IPS DF 19.7 (cell line): ENCODE measurements at places on chromosomes 6 and 20.

DNA sequence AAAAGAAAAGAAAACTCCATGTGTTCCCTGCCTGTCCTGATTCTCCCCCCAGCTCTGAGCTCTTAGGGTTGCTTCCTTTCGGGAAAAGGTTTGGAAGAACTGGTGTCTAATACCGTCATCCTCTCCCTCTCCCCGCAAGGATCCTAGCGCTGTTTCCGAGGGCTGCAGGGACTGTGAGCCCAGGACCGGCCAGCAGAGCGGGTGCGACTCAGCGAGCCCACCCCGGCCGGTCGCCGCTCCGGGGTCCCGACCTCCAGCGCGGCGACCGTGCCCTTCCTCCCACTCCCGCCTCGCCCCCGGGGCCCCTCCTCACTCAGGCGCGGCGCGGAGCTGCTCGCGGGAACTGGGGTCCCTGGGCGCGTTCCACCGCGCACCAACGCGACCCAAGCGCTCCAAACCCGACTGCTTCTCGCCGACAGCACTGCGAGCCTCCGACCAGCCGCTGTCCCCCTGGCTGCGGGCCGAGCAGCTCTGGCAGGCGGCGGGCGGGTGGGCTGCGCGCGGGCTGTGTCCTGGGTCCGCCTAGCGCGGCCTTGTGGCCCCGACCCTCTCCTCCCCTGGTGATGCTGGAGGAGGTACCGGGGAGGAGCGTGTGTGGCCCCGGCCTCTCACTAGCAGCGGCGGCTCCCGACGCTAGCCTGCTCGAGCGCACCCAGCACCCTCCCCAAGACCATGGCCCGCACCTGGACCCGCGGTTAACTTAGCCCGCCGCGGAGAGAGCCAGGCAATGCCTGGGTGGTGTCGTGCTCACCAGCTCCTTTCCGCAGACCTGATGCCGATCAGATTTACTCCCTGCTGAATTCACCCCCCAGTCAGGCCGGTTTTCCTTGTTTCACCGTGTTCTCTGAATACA lies at the start of gene PLA2G7:
TSS of gene PLA2G7 (minus strand) at position 509 of the 853 bp plus-strand sequence. CDS start 12,484 bp downstream, outside the sequence.
- DNase-seq, result no peak

DNA sequence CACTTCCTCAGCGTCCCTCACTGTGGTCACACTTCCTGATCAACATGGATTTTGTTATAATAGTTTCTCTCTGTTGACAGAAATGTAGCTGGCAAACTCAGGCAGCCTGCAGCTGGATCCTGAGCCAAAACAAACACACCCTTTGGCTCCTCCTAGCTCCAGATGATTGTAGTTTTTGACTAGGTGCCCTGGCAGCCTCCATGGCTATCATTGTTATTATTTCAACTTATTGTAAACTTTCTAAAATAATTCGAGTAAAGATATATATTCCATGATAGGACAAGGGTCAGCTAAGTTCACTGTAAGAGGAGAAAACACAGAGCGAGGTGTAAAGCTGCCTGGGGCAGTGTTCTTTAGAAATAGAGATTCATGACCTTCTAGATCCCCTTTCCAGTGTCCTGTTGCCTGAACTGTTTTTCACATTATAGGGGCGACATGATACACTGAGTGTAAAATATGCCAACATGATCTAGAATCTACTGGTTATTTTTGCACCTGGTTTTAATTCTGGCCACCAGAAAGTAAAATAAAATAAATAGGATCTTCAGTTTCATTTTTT lies 98.2 kb upstream of the HDGFL1 start:
- no peak for DNase-seq

DNA sequence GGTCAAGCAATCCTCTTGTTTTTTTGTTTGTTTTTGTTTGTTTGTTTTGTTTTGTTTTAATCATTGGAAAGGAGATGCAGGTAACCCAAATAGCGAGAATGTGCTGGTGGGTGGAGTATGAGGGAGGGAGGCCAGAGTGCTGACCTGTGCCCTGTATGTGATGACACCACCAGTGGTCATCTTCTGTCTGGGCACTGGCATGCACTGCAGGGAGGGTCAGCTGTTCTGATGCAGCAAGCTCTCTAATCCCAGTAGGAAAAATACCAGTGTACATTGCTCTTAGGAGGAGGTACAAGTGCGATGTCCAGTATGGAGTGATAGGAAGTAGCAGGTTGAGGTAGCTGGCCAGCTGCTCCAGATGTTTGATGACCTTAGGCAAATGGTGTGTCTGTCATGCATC lies 2.9 kb upstream of the CST1 start:
- no peak for DNase-seq

DNA sequence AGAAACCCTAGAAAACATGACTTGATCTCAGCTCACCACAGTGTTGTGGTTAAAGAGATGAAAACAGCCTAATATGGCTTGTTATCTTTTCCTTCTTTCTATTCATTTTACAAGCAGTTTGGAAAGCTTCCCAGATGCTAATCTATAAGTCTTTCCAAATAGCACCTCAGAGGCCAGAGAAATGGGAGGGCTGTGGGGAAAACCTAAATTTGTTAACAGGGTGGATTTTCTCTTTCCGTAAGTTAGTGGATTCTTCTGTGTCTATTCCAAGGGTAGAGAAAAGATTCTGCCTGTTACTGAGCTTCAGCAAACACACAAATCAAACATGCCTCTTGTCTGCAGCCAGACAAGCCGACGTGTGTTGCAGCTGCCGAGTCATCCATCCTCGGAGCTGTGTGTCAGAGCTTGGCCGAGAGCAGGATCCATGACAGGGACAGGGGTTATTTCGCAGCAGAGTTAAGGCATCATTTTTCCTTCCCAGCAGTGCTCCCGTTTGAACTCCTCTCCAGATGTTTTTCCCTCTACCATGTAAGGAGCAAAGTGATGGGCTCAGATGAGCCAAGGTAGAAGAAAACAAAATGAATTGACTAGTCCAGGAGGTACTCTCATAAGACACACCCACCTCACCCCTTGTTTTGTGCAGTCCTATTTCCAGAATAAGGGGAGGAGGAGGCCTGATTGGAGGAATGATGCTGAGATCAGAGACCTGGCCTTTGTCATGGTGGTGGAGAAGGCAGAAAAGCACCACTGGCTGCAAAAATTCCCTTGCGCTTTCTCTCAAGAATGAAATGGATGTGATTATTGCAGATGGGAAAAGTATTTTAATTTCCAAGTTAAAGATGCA lies 560.0 kb downstream of the C6orf118 start:
- DNase-seq, result no peak

DNA sequence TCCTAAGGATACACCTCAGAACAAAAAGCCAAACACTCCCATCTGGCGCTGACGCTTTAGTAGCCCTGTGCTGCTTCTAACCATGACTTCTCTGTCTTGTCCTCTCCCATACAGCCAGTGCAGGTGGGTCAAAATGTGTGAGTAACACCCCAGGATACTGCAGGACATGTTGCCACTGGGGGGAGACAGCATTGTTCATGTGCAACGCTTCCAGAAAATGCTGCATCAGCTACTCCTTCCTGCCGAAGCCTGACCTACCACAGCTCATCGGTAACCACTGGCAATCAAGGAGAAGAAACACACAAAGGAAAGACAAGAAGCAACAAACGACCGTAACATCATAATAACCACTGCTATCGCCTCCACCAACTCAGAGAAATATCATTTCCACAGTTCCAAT lies 1.4 kb downstream of the DEFB132 start:
- DNase-seq, result no peak

DNA sequence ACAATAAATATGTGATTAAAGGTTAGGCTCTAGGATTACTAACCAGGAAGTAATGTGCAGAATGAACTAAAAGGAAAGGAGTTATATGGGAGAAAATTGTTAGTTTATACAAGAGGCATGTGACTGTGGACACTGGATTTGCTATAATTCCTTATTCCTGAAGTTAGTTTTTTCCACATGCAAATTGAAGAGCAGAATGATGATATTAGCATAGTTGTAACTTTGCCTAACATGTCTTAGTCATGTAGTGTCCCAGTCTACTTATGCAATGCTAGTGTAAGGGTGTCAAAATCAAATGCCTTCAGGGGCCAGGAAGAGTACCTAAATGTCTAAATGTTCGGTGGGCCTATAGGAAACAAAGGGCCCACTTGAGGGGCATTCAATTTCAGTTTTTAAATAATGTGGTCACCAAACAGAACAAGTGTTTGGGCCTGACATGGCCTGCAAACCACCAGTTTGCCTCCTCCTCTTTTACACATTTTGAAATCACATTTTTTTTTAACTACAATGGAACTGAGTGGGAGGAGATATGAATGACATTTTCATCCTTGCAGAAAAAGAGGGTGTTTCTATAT lies 28.0 kb upstream of the CEP85L start:
- DNase-seq, result no peak

- no peak for DNase-seq
These were observed 28.8 kb upstream of the VEGFA start for GRCh38 chr6:43740961-43741764.

DNA sequence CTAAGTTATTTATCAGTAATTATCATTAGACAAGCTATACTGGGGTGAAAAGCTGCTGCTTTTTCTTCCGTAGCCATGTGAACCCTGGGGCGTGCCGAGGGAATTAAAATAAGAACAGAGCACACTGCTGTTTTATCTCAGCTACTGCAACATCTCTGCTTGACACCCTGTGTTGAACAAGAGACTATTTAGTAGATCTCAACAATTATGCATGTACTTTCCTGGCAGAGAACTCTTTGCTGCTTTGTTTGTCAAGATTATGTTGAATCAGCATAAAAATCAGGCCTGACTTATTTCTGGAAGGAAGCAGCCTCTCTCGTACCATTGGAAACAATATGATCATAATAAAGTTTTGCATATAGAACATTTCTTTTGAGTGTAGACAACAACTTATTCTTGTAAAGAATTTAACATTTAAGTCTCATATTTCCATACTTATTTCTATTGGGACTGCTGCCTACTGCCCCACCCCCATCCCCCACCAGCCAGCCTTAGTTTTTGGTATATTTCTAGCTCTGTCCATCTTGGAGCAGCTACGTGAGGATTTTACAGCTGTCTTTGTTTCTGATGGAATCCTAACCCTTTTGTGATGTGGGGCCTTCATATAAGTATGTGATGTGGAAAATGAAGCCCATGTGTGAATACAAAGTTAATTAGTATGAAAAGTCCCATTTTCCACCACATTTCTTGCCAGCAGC lies 1011.4 kb downstream of the KIF16B start:
- no peak for DNase-seq

DNA sequence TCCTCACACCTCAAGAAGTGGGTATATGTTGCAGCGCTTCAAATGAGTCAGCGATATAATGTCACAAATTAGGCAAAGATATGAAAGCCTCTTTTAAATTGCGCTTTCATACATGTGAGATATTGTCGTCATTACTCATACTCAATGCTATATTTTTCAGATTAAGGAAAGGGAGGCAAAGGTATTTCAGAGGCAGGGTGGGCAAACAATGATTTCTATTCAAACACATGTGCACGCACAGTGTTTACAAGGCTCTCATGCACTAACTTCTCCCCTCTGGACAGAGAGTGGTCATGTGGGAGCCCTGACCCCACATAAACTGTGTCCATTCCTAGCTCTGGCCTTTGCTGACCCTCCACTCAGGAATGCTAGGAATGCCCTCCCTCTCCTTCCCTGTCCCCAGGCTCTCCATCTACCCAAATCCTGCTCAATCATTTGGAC lies 112.1 kb upstream of the TMEM170B start:
- DNase-seq, result peak; percentile 23

GRCh38 chr6:65075705-65076230 lies 631.3 kb downstream of the EYS start:
- DNase-seq, result no peak

DNA sequence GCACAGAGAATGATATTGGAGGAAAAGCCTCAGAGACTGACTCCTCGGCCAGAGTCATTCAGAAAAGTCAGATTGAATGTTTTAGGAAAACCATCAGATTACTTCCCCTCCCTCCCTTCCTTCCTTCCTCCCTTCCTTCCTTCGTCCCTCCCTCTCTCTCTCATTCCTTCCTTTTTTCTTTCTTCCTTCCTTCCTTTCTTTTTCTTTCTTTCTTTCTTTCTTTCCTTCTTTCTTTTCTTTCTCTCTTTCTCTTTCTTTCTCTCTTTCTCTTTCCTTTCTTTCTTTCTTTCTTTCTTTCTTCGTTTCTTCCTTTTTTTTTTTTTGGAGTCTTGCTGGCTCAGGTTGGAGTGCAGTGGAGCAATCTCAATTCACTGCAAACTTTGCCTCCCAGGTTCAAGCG lies 7.4 kb downstream of the OCSTAMP start:
- DNase-seq, result no peak

- DNase-seq, result no peak
These were observed 1.1 kb upstream of the FAXC start for GRCh38 chr6:99350573-99350972.

DNA sequence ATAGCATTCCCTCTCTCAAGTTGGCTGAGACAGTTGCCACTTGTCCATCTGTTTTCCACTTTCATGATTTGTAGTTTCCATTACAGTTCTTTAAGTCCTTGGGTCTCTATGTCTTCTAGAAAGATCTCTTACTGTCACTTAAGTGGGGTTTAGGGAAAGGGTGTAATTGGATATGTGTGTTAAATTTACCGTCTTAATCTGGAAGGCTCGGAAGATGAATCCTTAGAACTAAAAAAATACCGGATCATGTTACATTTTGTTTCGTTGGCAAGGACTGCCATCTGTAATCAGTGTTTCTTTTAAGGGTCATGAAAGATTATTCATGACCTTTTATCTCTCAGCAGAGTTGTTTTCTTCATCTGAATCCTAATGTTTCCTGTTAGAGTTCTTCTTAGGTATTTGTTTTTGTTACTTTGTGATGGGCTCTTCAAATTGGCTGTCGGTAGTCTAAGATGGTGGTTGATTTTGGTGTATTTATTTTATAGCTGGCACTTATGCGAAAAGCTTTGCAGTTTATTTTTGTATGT lies 21.8 kb upstream of the BTBD3 start:
- DNase-seq, result no peak

DNA sequence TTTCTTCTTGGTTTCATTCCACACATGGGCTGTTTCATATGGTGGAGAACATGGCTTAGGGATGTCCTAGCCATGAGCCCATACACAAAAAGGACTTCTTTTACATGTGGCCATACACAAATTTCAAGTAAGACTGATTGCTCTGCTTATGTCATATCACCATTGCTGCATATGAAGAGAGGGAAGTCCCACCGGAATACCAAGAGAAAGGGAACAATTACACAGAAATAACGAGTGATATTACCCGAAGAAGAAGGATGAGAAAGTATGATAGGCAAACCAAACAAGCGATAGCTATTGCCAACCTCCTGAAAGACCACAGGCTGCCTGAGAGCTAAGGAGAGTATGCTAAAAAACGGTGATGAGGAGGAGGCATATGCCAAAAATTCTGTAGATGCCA lies 70.5 kb upstream of the TNFRSF21 start:
- no peak for DNase-seq

GRCh38 chr6:157194110-157194509 lies 129.2 kb downstream of the TMEM242 start:
- no peak for DNase-seq
